Substantia nigra (tissue), 51 donors: ENCODE measurements at places on chromosomes 6 and 20.

- DNase-seq, result no peak
Measured at GRCh38 chr6:132161283-132161682, 210.1 kb upstream of the CCN2 start.

DNA sequence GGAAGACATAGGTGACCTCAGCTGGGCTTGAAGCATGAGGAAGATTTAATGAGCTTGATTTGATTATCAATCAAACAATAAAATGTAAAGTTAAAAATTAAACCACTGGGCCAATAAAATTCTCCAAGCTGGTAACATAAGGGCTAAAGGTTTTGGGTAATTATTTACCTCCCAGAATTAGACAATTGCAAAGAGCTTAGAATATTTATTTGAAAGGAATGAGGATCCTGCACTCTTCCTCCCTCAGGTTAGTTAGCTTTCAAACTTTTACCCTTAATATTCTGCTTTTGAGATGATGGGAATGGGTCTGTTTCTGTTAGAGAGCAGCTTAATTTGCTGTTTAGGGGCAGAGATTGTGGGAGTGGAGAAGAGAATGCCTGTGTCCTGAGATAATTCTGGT is at the start of gene SLC17A4:
Gene SLC17A4, plus strand, starts transcription at position 208 of the 400 bp plus-strand sequence. CDS start 7,221 bp downstream, outside the sequence.
- no peak for DNase-seq

- DNase-seq, result no peak
Measured at GRCh38 chr6:121297694-121298093, 36.6 kb downstream of the TBC1D32 start.

GRCh38 chr6:21587961-21588480 is 5.5 kb upstream of the SOX4 start:
- peak; percentile 35 for DNase-seq

GRCh38 chr6:99613705-99614429 is 7.2 kb downstream of the PRDM13 start:
- no peak for DNase-seq

DNA sequence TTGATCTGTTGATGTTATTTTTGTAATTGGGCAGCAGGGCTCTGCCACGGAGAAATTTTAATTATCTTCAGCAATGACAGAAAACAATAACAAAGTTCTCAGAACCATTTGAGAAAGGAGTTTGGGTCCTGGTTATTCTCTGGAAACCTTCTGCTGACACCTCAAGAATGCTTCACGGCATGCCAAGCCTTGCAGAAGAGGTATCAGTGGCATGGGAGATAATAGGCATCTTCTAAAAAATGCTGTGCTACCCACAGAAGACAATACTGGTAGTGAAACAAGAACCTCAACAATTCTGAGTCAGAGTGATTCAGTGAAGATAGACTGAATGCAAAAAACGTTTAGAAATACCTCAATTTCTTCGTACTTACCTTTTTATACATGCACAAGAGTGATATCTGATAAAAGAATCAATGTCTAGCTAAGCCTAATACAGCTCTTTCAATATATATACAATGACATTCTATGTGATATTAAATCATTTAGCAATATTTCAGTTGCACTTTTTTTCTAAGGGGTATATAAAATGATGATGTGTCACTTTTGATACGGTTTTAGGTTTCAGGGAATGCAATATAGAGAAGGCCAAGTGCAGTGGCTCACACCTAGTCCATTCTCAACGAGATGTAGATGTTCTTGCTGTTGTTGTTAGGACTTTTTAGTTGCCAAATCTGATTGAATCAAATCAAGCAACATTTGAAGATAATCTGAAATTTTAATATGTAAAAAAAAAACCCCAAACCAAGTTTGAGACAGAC is 110.4 kb upstream of the COL21A1 start:
- DNase-seq, result no peak

DNA sequence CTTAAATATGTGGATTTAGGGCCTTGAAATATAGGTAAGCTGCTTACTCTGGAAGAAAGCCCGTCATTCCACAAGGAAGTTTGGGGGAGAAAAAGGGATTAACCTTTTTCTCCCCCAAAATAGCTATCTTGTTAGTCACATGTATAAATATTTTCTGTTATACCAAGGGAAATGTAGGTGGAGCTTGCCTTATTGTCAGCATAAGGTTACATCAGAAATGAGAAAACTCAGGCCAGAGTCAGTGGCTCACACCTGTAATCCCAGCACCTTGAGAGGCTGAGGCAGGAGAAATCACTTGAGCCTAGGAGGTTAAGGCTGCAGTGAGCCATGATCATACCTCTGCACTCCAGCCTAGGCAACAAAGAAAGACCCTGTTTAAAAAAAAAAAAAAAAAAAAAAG is 129.9 kb downstream of the LRFN2 start:
- no peak for DNase-seq

GRCh38 chr6:15329197-15329671 is 83.4 kb downstream of the JARID2 start:
- no peak for DNase-seq

- no peak for DNase-seq
Measured at GRCh38 chr6:53730767-53731166, 64.0 kb upstream of the LRRC1 start.

- DNase-seq, result no peak
Measured at GRCh38 chr6:3565291-3565690, 108.4 kb upstream of the SLC22A23 start.

- peak; percentile 38 for DNase-seq
Measured at GRCh38 chr6:45419571-45420082, 41.9 kb upstream of the SUPT3H start.

GRCh38 chr6:143040018-143040417 is 20.7 kb upstream of the AIG1 start:
- DNase-seq, result no peak

DNA sequence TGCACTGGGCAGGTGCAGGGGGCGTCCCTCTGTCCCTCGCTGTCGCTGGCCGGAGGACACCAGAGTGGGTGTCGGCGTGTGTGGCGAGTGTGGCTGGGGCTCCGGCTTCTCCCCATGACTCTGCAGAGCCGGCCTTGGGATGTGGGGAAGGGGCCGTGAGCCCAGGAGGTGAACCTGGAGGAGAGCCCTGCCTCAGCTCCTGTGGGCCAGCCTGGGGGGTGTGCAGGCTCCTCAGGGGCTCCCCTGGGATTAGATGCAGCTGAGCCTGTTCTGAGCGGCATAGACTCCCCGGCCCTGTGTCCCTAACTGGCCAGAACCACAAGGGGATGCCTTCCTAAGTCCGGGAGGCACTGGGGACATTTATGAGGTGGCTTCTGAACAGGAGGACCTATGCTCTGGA is 73.2 kb upstream of the GATA5 start:
- DNase-seq, result no peak

DNA sequence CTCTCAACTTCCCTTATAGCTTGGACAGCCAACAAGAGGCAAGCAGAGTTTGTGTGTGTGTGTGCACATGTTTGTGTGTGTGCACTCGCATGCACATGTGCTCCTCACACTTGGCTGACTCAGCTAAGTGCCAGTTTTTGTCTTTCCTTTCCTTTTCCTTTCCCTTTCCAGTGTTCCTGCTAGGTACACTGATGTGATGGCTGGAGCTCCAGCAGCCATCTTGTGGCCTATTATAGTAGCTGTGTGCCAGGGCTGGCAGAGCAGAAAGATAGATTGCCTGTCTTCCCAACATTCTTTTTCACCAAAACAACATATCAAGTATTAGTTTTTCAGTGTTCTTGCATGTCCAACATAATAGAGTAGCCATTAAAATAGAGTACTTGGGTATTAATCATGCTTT is 79.5 kb downstream of the AK9 start:
- no peak for DNase-seq

GRCh38 chr6:55499591-55499990 is 79.4 kb downstream of the HMGCLL1 start:
- no peak for DNase-seq

DNA sequence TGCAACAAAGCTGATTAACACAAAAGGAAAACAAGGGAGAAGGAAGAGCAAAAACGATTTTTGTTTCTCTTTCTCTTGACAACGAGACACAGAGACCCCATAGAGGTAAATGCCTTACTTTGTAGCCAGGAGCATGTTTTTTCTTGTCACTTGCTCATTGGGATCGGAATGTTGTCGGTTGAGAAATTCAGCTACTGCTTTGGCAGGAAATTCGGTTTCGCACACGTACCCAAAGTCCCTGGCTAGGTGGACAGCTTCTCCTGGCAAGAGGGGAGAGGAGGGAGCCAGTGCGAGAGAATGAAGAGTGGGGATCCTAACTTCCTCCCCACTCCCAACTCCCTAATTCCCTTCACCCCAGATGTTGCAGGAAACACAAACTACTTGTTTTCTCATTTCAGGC is 14.5 kb downstream of the TFAP2A start:
- no peak for DNase-seq

- no peak for DNase-seq
Measured at GRCh38 chr6:108733706-108734265, 114.4 kb upstream of the ARMC2 start.

GRCh38 chr20:19993958-19994669 is 23.0 kb upstream of the NAA20 start:
- no peak for DNase-seq

- DNase-seq, result no peak
Measured at GRCh38 chr6:53604623-53605190, 59.8 kb upstream of the GCLC start.

DNA sequence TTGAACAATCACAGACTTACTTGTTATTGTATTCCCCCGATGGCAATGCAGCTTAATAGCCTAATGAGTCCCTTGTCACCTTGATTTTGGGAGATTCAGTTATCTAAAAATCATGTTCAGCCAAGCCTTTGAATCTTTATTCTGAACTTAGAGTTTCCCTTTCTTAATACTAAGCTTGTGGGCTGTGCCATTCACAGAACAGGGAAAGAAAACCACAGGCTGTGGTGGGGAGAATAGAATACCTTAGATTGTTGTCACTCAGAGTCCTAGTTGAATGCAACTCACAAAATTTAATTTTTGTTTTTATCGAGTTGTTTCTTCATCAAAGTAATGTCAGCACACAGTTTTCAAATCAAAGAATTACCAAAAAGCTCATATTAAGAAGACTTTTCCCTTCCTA is 37.4 kb downstream of the RFPL4B start:
- no peak for DNase-seq

DNA sequence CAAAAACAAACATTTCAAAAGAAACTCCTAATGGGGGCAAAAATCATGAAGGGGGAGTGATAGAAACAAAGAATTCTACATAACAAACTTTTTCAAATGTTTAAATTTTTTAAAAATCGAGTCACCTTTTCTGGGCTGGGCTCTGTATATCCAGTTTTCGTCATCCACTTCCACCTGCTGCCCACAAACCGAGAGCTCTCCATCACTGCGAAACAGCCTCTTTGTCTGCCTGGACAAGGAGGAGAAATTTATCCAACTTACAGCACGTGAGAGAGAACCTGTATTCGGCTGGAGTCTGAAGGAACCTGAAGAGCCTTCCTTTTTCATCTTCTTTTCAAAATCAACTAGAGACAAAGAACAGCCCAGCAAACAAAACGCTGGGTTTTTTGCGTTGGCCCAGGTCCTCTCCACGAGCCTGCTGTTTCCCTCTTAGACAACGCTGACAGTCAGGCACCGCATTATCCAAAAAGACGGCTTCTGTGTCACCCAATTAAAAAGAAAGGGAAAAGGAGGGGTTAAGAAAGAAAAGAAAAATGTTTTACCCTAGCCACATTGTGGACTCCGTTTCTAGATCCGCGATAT is 72.4 kb upstream of the NHSL1 start:
- DNase-seq, result no peak

GRCh38 chr6:146790561-146791091 is 191.9 kb downstream of the ADGB start:
- no peak for DNase-seq

GRCh38 chr20:39607141-39607540 is 645.0 kb downstream of the DHX35 start:
- DNase-seq, result no peak

DNA sequence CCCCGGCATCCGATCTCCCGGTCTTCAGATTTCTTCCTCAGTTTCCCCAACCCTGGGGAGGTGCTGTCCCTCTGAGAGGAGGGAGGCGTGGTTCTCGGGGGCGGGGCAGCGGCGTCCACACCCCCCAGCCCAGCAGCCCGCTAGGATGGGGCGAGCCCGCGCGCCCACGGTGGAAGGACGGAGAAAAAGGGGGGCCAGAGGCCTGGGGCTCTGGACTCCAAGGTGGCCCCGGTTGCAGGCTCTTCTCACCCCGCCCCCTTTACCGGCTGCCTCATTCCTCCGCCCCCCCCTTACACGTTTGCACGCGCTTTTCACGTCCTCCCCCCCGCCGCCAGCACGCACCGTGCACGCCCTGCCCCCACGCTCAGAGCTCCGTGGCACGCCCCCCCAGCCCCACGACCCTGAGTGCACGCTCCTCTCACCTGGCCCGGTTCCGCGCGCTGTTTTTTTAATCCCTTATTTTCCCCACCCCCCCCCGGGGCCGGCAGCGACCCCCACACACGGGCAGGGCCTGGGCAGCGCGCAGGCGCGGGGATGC is 402 bp downstream of the ZBTB12 start:
- peak; percentile 69 for DNase-seq
